Large intestine (tissue), 12 donors: ENCODE measurements at places on chromosomes 11 and 22.

- no peak for DNase-seq
Measured at GRCh38 chr11:27046956-27047355, 6.3 kb downstream of the BBOX1 start.

GRCh38 chr22:26568207-26568706 is 21.7 kb downstream of the TPST2 start:
- DNase-seq: no peak

- DNase-seq: no peak
Measured at GRCh38 chr22:33324228-33324627, 266.0 kb upstream of the SYN3 start.

- peak; percentile 80 for DNase-seq
Measured at GRCh38 chr11:12680246-12680939, 6.2 kb downstream of the TEAD1 start.

DNA sequence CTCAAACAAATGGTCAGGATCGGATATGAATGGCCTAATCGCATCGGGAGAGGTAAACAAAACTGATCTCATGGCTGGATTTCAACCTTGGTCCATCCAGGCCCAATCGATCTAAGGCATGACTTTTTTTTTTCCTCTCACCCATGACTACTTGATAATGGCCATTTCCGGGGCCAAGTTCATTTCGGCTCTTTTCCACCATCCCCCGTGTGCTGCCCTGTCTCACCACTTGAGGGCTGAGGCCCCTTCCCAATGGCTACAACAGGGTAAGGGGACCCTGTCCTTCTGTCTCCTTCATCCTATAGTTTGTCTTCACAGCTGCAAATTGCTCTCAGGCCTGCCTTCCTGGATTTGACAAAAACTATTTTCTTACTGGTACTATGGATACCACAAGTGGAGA is 26.7 kb downstream of the GRAP2 start:
- peak; percentile 73 for DNase-seq

GRCh38 chr22:45996241-45997076 is 19.5 kb upstream of the WNT7B start:
- DNase-seq: no peak

DNA sequence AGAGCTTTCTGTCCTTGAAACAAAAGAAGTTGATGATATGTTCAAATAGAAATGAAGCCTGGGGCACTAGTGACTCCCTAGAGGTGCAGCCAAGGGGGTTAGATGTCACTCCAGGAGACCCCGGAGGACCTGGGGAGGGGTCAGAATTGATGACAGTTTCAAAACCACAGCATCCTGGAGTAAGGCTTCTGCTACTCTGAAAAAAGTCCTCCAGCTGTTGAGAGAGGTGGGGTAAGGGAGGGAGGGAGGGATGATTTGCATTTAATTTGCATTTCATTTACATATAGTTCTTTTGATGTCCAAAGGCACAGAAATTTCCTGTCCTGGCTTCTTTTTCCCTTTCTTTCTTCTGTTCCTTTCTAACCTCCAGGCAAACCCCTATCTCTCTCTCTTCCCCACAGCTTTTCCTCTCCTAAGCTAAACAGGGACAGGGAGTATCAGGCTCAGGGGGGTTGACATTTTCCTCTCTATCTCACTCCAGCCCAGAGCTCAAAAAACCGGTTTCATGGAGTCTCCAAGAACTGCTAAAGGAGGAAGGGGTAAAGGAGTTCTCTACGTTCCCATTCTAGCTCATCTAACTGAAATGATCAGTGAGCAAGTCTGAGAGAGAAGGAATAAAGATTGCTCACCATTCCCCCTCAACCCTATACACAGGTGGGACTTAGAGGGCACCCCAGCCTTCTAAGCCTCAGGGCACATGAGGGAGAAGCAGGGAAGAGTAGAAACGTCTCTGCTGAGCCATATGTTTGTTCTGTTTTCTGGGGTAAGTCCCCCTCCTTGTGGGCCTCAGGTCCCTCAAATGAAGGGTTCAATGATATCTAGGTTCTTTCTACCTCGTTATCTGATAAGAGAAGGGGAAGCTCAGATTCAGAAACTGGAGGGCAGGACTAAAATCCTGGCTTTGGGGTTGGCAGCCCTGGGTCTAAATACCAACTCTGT is 3.5 kb upstream of the POU2F3 start:
- DNase-seq: no peak

DNA sequence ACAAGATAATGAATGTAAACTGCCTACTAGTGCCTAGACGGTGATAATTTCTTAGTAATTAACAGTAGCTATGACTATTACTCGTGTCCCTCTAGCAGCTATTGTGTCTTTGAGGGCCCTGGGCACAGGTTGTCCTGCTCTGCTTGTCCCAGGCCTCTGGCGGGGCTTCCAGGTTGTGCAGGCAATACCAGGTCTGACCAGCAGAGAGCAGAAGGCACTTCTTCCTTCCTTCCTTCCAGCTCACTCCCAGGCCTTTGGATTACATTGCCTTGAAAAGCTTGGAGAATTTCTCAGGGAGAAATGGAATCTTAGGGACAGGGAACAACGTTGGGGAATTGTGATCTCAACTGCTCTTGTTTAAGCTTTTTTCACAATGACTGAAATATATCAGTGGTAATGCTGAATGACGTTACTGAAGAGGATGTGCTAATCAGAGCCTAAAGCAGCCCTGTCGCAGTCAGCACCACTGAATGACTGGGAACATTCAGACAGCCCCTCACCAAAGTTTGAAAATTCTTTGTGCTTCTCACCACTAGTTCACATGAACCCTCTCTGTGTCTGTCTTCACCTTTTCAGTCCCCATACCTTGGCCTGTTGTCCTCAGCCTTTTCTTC is 8.4 kb upstream of the CCKBR start:
- peak; percentile 76 for DNase-seq

DNA sequence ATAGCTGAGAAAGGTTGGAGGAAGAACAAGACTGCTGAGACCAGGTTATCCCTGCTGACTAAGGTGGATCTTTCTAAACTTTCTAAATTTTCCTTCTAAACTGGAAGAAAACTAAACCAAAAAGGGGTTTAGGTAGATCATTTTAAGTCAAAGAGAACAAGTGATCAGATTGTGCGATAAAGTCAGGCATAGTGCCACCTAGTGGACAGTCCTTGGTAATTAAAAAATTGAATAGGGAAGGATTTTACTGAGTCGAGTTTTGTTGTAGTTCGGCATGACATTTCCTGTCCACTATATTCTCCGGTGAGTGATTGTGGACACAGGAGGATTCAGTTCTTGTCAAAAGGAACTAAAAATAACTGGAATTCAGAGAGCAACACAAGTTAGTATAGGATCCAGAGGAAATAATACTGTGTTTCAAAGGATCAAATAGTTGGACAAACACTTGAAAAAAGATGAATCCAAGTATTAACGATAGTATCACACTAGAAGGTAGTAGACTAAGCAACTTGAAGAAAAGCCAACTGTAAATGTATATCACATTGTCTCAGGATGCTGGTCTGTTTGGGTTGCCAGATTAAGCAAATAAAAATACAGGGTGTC is 1236.4 kb downstream of the FAM181B start:
- DNase-seq: peak; percentile 4

DNA sequence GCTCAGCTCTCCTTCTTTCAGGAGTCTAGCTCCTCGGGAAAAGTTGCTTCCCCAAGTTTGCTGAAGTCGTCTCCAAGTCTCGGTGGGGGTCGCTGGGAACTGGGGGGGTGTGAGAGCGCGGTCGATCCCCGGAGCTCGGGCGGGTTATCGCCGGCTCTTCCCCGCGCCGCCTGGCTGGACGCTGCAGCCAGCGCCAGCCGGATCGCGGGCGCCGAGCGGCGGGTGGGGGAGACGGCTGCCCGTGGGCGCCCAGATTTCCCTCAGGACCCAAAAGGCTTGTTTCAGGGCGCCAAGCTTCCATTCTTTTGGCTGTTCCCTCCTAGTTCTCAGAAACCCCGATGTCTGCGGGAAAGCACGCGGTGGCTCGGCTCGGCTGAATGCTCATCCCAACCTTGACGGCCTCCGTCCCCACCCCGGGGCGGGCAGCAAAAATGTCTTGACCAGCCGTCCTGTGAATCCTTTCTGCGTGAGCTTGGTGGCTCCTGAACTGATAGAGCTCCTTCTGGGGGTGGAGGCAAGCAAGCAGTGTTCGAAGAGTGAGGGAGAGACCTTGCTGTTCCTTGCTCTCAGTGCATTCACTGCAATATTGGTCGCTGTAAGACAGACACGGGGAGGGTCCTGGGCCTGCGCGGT is 1.7 kb downstream of the ZBTB16 start:
- no peak for DNase-seq

DNA sequence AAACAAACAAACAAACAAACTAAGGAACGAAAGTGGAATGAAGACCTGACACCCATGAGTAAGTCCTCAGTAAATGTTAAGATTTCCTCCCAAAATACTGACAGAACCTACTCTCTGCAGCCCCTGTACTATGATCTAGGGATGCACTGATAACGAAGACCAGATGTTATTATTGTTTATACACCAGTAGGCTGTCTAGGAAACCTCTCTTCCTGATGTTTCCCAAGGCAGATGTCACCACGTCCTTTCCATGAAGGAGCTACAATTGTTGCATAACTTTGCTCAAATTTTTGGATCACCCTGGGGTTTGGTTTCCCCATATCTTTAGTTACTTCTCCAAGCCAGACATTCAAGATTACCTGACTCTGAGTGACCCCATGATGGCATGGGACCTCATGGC is 340.7 kb downstream of the MIAT start:
- DNase-seq: peak; percentile 2

DNA sequence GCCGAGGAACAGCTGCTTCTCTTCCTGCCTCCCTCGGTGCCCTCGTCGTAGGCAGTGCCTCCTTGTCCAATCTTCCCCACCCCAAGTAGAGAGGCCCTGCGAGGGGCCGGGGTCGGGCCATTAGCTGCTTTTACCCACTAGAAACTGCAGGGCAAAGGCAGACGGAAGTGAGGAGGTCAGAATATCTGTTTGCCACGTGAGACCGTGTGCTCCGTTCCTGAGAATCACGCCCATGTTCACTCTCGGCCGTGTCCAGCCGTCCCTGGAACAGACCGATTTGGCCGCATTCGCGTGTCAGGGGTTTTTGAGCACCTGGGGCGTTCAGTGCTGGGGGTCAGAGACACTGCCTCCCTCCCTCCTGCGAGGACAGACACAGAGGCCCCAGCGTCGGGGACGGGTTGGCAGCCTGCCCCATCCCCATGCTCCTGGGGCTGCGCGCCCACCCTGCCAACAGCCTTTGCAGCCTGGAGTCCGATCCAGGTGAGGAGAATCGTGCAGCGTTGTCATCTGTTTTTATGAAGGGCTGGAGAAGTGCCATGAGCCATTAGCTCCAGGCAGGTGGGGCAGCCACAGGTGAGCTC is 982.2 kb downstream of the BRD1 start:
- DNase-seq: no peak

DNA sequence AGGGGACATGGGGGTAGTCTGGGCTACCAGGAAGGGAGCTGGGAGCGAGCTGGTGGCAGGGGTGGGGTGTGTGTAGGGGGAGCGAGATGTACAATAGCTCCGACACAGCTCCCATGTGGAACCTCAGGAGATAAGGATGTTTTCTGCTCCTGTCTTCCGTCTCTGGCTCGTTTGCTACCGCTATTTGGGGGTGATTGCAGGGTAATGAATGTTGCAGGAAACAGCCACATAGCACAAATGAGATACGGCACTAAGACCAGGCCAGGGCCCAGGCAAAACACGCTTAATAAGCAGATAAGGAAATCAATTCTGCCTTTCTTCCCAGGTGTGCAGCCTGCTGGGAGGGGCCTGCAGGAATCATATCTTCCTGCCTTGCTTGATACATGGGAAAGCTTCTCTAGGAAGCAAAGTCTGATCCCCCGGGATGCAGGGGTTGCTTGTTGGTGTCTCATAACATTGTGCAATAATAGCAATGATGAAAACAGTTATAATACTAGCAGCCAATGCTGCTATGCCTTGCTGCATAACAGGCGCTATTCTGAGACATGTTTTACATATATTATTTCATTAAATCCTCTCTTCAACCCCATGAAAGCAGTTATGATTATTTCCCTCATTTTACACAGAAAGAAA is 158.7 kb downstream of the ST3GAL4 start:
- no peak for DNase-seq

DNA sequence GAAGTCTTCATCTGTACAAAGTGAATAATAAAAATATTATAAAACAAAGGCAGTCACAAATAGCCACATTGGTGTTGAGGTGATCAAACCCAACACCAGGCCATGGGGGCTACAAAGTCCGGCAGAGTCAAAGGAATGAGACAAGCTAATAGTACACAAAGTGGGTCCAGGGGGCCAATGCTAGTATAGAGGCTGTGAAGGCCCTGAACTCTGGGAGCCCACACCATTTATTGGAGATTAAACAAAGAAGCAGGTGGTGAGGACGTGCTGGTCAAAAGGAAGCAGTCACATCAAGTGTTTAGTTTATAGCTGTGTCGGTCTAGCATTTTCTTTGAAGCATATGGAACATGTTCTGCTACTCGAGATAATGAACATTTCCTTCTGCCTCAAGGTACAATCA is 58.6 kb upstream of the CCT8L2 start:
- DNase-seq: no peak

- DNase-seq: no peak
Measured at GRCh38 chr11:102269927-102270326, 47.4 kb upstream of the BIRC3 start.

- DNase-seq: peak; percentile 55
Measured at GRCh38 chr11:76443268-76443980, 1.4 kb upstream of the EMSY start.

DNA sequence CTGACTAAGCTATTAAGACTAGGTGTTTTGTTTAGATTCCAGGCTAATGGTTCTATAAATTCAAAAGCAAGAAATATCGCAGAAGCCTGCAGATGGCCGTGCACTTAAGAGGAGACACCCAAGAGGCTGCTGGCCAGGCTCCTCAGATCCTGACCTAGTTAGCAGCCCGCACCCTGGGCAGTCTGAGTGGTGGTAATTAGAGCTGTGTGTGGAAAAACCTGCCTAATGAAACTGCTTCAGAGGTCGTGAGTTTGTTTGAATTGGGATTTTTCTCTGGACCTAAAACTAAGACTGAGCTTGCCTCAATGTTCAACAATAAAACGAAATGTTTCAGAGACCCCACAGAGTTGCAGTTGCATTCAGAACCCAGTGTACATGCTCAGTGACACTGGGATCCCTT is 627.7 kb downstream of the OPCML start:
- no peak for DNase-seq

DNA sequence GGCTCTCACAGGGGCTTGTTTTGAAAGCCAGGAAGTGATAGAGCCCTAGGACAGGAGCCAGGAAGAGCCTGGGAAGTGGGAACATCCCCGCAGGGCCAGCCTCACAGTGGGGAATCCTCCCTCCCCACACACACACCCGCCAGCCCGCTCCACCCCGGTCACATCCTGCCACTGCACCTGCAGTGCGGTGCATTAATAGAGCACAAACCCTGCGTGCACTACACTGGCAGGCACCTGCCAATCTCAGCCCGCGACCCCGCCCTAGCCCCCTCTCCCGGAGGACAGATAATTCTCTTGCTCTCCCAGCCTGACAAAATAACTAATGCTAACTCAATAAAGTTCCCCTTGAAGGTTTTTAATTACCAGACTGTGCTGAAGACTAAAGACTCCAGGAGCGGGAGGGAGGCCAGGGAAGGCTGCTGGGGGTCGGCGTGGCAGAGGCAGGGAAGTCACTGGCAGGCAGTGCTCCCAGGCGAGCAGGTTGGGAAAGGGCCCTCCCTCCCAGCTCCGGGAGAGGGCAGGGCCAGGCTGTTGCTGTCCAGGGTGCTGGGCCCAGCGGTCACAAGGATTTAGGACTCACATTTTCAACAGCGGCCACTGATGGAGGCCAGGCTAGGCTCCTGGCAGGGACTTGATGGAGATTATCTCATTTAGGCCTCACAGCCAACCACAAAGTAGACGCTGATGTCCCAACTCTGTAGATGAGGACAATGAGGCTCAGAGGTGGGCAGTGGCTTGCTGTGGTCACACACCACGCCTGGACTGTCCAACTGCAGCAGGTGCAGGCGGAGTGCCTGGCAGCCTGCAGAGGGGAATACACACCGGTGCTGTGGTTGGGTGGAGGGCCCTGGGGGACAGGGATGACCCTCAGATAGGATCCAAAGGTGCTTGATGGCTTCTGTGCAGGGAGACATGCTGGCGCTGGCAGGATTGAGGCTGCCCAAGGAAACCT is 23.9 kb upstream of the TCF20 start:
- DNase-seq: peak; percentile 64
